ENCODE measurements at places on chromosomes 11 and 22.

DNA sequence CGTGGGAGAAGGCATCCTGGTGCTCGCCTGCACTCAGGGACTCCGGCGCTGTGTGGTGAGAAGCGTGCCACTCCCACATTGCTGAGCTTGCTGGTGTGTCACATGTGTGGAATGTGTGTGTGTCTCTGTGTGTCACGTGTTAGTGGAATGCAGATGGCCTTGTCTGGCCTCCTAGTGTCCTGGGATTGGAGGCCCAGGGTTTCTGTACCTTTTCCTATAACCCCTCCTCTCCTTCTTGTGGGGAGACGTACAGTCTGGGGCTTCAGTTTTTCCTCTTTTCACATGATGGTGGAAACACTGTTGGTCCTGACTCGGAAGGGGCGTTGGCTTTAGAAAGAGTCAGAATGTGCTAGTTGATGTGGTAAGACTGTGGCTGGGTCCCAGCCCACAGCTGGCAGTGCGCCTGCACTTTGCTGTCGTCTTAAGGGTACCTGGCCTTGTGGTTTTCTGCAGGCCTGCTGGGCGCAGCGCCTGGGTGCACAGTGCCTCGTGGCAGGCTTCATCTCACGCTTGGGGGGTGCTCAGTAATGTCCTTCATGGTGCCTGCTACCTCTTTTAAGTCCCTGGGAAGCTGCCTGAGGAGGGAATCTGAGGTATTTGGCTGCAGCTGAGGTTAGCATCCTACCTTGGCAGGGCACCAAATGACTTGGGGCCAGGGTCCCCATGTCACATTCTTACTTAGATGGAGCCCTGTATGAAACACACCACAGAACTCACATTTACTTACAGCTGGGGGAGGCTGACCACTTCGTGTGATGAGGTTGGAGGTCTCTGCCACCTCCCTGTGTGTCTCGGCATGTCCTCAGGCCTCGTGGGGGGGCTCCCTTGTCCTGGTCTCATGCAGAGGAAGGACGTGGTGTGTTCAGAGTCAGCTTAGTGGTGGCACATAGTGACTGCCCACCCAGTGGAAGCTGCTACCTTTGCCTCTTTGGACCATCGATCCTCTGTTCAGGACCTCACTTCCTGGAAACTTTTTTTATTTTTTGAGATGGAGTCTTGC lies 61.9 kb downstream of the MED15 start:
- DNase-seq = no peak

DNA sequence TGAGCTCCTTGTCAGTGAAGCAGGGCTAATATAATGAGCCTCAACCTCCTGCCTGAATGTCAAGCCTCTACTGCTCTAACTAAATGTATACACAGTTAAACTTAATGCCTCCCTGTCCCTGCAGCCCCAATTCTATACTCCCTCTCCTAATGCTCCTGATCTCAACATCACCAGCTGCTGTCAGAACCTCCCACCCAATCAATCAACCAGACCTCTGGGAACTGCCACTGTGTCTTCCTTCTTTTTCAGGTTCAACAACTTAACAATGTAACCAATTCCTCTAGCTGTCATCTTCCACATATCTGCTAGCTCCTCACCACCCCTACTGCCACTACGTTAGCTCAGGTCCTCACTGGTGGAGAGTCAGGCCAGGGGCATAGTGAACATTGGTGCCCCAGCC lies 339.8 kb upstream of the NARS2 start:
- no peak for DNase-seq

DNA sequence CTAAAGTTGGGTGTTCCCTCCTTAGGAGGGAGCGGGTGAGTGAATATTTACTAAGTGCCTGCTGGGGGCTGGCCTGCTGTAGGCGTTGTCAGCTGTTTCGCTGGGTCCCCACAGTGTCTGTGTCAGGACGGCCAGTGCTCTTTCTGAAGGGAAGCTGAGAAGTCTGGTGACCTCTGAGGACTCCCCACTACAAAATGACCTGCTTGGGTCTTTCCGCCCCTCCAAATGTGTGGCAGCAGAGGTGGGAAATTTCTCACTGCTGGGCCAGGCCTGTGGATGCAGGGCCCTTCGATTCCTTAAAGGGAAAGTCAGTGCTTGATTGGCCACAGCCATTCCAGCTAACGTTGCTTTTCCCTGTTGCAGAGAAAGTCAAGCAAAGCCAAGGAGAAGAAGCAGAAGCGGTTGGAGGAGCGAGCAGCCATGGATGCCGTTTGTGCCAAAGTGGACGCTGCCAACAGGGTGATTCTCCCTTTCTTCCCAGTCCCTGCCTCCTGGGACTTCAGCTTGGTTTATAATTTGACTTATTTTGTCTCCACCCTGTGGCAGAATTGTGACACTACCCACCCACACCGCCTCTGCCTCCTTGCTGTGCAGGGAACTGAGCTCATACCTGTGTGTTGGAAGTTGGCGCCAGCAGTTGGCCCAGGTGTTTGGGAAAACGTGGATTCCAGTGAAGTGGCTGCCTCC lies 6.8 kb downstream of the NAA40 start:
- peak; percentile 52 for DNase-seq

GRCh38 chr11:12388173-12388572 lies 10.8 kb downstream of the PARVA start:
- no peak for DNase-seq

- DNase-seq = no peak
Observed at GRCh38 chr11:116840746-116841296, 3.4 kb upstream of the APOA1 start.

DNA sequence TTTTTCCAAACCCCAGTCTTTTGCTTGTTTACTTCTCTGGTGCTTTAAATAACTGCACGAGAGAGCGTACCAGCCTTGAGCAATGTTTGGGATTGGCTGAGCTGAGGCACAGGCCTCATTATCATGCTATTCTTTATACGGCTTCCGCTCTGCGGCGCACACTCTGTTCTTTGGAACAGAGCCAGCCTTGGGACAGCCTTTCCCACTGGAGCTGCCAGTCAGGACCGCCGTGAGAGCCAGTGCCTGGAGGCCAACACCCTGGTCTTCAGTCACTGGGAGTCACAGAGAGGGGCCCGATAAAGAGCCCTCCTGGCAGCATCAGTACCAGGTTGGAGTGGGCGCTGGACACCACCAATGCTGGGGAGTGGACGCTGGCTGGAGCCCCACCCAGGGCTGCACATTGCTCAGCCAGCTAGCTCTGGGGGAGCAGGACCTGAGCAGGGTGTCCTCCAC lies 125.6 kb downstream of the BCR start:
- DNase-seq = peak; percentile 75

- no peak for DNase-seq
Observed at GRCh38 chr11:45089676-45090499, 56.6 kb upstream of the PRDM11 start.

- DNase-seq = no peak
Observed at GRCh38 chr11:130209954-130210854, 50.6 kb downstream of the ST14 start.

- no peak for DNase-seq
Observed at GRCh38 chr11:17343907-17344306, 7.7 kb upstream of the NCR3LG1 start.

DNA sequence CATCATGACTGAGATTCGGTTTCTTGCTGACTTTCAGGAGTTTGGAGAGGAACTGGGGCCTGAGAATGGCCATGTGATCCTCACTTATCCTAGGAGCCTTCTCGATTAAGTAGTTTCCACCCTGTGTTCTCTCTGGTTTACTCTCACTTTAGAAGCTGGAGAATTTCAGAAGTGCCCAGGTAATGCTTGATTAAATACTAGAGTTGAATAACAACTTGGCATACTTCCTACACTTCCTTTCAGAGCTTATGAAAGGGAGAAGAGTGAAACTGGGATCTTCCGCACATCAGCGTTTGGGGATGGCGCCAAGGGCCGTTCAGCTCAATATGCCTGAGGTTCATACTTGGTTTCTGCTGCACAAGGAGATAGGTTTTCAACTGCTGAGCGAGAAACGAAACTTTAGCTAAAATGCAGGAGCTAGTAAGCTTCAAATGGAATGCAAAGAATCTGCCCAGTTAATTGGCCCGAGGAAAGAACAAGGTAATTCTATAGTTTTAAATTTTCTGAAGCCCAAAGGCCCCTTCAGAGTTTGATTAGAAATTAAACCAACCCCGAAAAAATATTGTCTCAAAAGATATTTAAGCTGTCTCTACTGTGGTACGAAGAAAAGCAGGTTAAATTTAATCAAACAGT lies 823 bp upstream of the MUC15 start:
- no peak for DNase-seq

- no peak for DNase-seq
Observed at GRCh38 chr22:33526434-33527107, 393.7 kb downstream of the LARGE1 start.

GRCh38 chr11:130078080-130078479 lies 8.4 kb downstream of the APLP2 start:
- DNase-seq = no peak

GRCh38 chr11:7573558-7574296 lies 59.9 kb downstream of the PPFIBP2 start:
- no peak for DNase-seq

- no peak for DNase-seq
Observed at GRCh38 chr11:86706338-86707131, 34.1 kb upstream of the ME3 start.

- no peak for DNase-seq
Observed at GRCh38 chr11:105582497-105582896, 27.4 kb upstream of the GRIA4 start.

DNA sequence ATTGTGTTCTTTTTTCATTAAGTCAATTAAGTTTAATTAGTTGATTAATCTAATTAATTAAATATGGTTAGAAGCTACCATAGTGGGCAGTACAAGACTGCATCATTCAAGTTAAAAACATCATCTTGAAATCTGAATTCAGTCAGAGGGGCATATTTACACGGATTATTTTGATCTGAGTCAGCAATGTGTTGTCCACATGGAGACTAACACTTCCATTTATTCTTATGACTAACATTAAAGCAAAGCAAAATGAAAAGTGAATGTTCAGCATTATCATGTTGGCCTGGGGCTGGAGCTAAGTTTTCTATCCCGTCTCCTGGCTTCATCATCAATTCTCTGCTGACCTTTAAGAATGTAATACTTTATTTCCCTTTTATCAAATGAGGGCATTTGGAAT lies 17.3 kb downstream of the FLI1 start:
- no peak for DNase-seq

DNA sequence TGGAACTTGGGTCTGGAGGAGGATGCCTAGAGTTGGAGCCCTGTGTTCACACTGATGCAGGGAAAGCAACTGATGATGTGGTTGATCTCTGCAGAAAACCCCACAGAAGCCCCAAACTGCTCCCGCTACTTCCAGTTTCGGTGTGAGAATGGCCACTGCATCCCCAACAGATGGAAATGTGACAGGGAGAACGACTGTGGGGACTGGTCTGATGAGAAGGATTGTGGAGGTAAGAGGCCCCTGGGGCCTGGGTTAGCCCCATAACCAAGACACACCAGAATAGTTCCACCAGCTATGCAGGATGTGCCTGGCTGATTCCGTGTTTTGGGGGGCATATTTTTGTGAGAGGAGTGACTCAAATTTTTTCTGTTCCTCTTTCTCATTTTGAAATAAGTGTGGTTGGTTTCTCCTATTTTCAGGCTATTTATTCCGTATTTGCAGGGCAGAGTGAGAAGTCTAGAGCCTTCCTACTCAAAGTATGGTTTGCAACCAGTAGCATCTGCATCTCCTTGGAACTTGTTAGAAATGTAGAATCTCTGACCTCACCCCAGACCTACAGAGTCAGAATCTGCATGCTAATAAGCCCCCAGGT lies 137.3 kb upstream of the SORL1-AS1 start:
- DNase-seq = no peak

- no peak for DNase-seq
Observed at GRCh38 chr11:44261800-44262591, 47.9 kb downstream of the ALX4 start.

GRCh38 chr11:131467645-131468394 lies 97.4 kb downstream of the NTM start:
- DNase-seq = no peak

DNA sequence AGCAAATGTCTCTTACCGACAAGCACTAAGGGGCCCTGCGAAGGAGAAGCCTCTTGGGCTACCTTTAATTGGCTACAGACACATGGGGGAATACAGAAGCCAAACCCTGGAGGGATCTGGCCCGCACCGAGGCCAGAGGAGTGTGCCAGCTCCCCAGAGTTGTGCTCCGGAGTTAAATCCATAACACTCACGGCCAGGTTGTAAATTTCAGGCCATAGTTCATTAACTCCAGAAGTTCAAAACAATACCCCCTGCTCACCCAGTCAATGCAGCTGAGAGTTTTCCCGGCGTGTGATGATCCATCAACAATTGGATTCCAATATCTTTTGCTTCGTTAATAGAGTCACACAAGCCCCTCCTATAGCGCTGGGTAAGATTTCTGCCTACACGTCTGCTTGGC lies 371.5 kb downstream of the NXPE2 start:
- DNase-seq = no peak

GRCh38 chr22:47484960-47485569 lies 722.6 kb downstream of the TBC1D22A start:
- no peak for DNase-seq

DNA sequence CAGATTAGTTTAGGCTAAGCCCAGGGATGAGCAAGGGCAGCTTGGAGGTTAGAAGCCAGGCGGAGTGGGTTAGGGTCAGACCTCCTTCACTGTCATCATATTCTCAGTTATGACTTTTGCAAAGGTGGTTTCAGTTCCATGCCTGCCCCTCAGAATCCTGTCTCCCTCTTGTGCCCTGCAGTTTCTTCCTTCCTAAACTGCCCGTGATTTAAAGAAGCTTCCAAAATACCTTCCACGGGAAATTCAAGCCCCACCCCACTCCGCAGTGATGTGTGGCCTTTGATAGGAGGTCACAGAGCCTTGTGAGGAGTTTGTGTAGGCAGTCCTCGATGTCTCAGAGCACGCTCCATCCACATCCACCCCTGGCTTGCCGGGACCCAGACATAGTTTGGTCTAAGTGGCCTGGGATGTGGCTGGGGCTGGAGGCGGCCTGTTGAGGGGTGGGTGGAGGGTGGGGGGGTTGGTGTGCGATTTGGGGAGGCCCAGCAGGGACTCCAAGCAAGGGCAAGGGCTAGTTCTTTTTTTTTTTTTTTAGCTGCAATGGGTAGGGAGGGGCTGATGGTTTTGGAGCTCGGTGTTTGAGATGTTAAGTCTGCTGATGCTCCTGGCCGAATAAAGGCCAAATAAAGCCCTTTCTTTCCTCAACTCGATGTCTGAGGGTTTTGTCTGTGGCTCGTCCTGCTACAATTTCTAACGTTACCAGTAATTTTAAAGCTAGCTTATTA lies 1.6 kb upstream of the IFITM1 start:
- no peak for DNase-seq

- no peak for DNase-seq
Observed at GRCh38 chr22:38751422-38752346, 4.1 kb downstream of the SUN2 start.

DNA sequence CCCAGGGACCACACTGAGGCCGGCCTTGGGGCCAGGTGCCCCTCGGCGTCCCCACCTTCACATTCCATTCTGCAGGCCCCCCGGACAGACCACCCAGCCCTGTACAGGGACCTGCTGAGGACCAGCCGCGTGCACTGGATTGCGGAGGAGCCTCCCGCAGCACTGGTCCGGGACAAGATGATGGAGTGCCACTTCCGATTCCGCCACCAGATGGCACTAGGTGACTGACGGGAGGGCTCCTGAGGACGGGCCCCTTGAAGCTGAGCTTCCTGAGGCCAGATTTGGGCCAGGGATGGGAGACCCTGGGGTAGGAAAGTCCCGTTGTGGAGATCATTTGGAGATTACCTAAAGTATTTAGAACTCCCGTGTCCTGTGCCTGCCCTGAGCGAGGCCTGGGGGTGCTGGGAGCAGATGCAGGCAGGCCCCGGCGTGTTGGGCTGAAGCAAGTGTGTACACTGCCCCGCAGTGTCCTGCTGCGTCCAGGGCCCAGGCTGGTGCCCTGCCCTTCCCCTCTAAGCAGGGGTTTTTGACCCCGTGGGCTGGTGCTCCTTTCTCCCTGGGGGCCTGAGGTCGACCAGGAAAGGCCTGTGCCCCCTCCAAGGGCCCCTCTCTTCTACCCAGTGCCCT lies 20.0 kb downstream of the TRMU start:
- DNase-seq = no peak

All from amygdala (tissue), 56 donors.